Stimulated activated CD8-positive, alpha-beta memory T cell treated with anti-CD3 and anti-CD28 coated beads, Interleukin-4, amount 100 ng/mL, for 4 hours (primary cell): ENCODE measurements at places on chromosomes 3 and 15.

- DNase-seq, result no peak
Observed at GRCh38 chr3:120623727-120624093, 27.6 kb downstream of the NDUFB4 start.

DNA sequence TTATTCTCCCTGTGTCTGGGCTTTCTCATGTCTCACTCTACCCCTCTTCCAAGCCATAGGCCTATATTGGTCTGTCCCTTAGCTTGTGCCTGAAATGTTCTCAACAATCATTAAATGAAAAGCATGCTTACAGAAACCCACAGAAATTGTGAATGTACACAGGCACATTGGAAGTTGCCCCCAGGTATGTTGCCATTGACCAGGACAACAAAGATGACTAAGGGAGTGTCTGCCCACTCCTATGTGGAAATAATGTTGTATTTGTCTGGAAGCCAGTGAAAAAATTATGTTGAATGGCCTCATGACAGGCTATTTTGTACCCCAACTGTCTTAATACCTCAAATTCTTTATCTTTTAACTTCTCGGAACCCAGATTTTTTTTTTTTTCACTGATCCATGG, 102.0 kb downstream of the TPRG1 start:
- no peak for DNase-seq

DNA sequence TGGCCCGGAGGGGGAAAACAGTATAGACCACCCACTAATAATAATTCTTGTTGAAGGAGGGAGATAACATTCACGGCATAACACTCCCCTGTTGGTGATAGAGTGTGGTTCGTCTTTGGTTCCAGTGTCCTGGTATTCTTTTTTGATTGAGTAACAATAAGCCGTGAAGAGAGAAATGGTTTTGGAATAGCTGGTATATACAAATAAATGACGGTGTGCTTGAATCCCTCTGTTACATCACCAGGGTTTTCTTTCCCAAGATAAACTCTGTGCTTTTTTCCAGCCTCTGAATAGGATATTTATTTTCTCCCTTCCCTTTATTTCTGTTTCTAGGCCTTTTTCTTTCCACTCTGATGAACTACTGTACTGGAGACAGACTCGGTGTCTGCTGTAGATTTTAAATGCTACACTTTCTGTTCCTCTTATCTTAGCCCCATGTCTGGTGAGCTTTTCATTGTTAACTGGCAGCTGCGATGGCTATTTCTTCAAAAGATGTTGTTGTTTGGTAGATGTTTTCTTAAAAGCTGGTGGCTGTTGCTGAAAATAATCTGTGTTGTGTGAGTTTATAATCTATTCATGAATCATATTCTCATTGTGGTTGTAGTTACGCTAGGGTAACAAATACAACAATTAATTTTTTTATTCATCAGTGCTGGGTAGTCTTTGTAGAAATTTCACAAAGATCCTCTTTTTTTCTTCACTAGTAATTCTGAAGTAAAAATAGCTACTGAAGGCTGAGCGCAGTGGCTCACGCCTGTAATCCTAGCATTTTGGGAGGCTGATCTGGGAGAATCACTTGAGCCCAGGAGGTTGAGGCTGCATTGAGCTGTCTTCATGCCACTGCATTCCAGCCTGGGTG, 15.5 kb upstream of the SCAANT1 start:
- no peak for DNase-seq

GRCh38 chr3:87900061-87900460, 158.7 kb downstream of the CGGBP1 start:
- DNase-seq, result no peak

GRCh38 chr3:38335263-38335662, 11.3 kb upstream of the XYLB start:
- DNase-seq, result no peak

DNA sequence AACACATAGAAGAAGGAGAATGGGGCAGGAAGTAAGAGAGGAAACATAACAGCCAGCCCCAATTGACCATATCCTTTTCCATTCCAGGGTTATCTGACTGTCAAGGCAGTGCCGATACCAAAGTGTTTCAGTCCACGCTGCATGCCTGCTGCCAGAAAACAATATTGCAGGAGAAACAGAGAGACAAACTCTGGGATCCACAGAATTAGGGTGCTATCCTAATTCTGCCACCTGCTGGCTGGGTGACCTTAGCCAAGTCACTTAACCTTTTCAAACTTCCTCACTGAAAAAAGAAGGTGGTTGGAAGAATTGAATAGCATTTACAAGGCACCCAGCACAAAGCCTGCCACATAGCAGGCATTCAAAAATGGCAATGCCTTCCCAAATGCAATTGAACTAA, 32.0 kb downstream of the GLB1 start:
- no peak for DNase-seq

GRCh38 chr15:88080616-88081015, 175.9 kb downstream of the NTRK3 start:
- no peak for DNase-seq

DNA sequence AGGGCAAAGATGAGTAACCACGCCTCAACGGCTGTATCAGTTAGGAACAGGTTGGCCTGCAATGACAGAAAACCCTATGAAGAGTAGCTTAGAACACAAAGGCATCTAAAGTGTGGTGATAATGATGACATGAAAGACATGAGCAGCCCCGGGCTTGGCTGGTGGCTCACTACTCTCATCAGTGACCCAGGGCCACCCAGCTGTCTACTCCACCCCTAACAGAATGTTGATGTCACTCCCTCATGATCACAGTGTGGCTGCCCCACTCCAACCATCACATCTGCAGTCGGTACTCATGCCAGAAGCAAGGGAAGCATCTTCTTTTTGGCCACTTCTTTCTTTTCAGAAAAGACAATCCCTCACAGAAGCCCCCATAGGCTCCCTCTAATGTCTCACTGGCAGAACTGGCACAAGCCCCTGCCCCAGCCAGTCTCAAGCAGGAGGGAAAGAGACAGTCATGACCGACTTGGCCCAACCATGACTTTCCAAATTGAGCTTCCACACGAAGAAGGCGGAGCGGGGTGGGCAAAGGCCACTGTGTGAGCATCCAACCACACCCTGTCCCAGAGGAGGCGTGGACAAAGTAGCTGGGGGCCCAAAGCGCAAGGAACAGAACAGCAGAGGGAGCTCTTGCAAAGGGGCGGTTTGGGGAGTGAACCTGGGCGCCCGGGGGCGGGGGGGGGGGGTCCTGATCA, 72.0 kb upstream of the IQSEC1 start:
- no peak for DNase-seq

- no peak for DNase-seq
Observed at GRCh38 chr3:90025019-90025418, 917.6 kb downstream of the EPHA3 start.

- DNase-seq, result no peak
Observed at GRCh38 chr3:194983121-194983520, 287.8 kb downstream of the XXYLT1 start.

DNA sequence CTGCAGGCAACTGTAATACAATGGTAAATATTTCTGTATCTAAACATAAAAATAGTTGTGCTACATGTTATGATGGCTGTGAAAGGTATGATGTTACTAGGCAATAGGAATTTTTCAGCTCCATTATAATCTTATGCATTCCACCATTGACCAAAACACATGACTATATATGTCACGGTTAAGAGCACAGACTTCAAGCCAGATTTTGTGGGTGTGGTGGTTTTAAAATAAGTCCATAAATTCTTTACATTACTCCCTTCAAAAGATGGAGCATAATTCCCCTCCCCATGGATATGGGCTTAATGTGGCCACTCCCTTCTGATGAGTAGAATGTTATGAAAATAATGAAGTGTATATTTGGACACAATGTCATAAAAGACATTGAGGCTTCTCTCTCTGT, 88.4 kb upstream of the TBC1D5 start:
- DNase-seq, result no peak

DNA sequence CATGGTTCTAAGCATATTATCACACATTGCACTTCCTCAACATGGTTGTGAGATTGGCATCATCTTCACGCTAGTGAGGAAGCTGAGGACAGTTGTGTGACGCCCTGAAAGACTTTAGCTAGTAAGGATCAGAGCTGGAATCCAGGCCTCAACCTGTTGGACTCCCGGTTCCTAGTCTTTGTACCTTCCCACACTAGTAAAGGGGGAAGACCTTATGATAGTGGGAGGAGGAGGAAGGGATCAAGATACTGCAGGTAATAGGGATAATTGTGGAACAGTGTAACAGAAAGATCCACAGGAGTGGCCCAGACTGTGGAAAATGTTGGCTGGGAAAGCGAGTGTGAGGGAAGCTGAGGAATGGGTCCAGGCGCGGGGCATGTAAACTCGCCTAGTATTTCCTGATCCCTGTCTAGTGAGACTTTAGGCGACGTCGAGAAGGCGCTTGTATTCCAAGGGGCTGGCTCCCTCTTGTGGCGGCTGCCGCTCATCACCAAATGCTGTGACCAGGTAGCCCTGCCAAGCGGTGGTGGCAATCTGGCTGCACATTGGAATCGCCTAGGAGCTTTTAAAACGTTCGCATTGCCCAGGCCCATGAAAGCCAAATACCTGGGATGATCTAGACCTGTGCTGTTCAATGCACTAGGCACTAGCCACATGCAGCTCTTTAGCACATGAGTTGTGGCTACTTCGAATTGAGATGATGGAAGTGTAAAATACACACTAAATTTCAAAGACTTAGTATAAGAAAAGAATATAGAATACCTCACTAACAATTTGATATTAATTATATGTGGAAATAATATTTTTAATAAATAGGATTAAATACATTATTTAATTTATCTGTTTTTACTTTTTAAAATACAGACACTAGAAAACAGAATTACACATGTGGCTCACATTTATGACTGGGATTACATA, 38.8 kb upstream of the CLDN18 start:
- no peak for DNase-seq

DNA sequence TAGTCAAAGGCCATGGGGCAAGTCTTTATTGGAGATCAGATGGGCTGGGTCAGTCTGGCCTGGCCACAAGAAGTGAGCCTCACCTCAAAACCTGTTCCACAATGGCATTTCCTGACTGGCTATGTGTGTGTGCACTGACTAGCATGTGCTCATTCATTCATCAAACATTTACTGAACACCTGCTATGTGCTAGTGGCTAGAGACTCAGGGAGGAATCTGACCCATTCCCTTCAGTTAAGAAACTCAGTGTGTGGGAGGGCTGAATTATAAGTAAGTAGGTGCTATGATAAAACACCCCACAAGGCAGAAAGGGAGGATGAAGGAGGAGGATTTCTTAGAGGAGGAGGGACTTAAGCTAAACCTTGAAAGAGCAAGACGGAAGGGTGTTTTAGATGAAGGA, 5.4 kb upstream of the CGNL1 start:
- DNase-seq, result no peak

- no peak for DNase-seq
Observed at GRCh38 chr3:99323940-99324339, 314.5 kb upstream of the COL8A1 start.

DNA sequence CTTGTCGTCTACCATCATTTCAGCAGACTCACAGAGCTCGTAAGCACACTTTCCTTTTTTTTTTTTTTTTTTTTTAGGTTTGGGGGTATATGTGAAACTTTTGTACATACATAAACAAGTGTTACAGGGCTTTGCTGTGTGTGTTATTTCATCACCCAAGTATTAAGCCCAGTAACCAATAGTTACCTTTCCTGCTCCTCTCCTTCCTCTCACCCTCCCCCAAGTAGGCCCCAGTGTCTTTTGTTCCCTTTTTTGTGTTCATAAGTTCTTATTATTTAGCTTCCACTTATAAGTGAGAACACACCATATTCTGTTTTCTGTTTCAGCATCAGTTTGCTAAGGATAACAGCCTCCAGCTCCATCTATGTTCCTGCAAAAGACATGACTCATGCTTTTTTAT, 746.8 kb downstream of the GRM7 start:
- no peak for DNase-seq

DNA sequence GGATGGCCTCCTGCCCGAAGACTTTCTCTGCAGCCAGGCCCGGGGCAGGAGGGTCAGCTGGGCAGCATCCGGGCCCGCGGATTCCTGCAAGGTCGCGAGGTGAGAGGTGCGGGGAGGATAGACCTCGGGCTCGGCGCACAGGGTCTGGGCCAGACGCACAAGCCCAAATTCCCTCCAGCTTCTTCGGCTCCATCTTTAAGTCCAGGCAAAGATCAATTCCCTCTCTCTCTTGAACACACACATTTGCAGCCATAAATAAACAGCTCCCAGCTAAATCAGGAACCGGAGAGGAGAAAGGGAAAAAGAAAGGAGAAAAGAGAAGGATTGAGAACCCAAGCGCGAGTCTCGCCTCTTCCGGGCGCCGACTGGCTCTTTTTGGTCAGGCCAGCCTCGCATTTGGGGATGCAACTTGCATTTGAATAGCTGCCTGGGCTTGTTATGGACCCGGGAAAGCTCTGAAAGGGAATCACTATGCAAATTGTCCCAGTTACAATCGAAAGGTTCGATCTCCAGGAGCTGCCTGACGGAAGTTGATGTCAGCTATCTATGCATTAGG, 14.5 kb upstream of the ONECUT1 start:
- no peak for DNase-seq

- no peak for DNase-seq
Observed at GRCh38 chr3:78614486-78614885, 1153.3 kb downstream of the ROBO1 start.

DNA sequence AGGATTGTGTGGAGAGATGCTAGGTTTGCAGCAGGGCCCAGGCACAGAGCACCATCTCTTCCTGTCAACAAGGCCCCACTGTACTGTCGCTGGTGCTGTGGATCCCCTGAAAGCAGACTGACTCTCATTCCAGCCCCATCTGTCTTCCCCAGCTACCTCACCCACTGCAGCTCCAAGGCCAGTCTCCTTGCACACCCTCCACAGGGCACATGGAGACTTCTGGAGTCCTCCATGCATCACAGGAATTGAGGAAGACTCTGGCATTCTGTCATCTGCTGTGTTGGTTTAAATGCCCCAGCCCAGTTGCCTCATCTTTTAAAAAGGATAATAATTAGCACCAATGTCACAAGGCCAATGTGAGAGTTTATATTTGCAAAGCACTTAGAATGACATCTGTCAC, 301.2 kb downstream of the RPLP1 start:
- DNase-seq, result no peak

- DNase-seq, result no peak
Observed at GRCh38 chr3:182947888-182948287, 32.5 kb downstream of the DCUN1D1 start.

DNA sequence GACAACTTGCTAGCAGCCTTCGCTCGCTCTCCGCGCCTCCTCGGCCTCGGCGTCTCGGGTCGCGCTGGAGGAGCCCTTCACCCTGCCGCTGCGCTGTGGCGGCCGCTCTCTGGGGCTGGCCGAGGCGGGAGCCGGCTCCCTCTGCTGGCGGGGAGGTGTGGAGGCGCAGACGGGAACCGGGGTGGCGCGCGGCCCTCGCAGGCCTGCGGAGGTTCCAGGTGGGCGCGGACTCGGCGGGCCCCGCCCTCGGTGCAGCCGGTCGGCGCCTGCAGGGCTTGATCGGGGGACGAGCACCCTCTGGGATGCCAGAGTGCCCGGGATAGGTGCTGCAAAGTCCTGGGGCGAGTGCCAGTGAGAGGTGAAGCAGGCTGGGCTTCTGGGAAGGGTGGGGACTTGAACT, 989.9 kb downstream of the ROBO2 start:
- no peak for DNase-seq
